ENCODE measurements at places on chromosomes 5 and 9. TPM values are rescaled to one million over a fixed set of nuclear protein-coding genes. Genes with fewer than 3 reads are reported as not detected.

Gene PCDHB7
- total RNA-seq = not detected

DNA sequence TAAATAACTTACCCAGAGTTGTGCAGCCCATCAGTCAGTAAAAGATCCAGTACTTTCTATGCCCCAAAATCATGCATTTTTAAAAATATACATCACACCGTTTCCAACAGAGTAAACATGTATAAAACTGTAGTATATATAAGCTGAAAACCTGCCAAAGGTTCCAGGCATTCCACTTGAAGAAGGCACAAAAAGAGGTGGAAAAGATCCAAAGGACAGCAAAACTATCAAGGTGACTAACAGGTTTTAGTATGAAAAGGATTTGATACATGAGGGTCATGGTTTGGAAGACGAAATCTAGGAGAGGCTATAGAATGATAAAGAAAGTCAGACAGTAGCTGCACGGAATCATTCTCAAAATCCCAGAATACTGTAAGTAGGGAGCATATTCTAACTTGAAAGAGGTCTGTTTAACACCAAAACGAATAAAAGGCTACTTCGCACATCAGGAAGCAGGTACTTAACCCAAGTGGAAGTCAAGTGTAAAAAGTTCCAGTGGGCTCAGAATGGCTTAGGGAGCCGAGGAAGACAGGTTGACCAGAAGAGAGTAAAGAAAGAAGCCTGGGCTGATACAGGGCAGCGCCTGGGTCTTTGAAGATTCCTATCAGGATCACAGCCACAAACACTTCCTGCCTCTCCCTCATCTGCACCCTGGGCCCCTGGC is 207.2 kb downstream of the ADAMTS12 start:
- no peak for DNase-seq

GRCh38 chr5:155978850-155979249 is 348.1 kb upstream of the SGCD start:
- no peak for DNase-seq

DNA sequence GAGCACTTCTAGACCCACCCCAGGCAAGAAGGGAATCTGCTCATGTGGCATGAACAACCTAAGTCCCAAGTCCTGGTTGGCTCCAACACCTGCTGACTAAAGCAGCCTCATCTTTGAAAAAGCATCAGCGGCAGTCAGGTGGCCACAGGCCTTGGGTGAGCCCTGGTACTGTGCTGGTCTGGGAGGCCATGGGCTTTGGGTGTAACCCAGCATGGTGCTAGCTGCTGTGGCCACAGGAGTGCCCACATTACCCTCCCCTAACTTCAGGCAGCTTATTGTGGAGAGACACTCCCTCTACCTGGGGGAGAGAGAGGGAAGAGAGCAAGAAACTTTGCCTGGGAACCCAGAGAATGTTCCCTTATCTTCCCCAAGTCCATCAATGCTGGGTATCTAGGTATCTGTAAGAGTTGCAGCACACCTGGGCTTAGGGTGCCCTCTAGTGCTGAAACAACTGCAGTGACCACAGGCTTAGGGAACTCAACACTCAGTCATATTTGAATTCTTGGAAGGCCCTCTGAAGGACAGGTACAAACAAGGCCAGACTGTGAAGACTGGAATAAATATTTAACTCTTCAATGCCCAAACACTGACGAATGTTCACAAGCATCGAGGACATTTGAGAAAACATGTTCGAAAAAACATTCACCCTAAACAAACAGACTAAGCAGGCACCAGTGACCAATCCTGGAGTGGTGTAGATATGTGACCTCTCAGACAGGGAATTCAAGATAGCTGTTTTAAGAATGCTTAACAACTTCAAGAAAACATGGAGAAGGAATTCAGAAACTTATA is 69.9 kb upstream of the OR2K2 start:
- no peak for DNase-seq

DNA sequence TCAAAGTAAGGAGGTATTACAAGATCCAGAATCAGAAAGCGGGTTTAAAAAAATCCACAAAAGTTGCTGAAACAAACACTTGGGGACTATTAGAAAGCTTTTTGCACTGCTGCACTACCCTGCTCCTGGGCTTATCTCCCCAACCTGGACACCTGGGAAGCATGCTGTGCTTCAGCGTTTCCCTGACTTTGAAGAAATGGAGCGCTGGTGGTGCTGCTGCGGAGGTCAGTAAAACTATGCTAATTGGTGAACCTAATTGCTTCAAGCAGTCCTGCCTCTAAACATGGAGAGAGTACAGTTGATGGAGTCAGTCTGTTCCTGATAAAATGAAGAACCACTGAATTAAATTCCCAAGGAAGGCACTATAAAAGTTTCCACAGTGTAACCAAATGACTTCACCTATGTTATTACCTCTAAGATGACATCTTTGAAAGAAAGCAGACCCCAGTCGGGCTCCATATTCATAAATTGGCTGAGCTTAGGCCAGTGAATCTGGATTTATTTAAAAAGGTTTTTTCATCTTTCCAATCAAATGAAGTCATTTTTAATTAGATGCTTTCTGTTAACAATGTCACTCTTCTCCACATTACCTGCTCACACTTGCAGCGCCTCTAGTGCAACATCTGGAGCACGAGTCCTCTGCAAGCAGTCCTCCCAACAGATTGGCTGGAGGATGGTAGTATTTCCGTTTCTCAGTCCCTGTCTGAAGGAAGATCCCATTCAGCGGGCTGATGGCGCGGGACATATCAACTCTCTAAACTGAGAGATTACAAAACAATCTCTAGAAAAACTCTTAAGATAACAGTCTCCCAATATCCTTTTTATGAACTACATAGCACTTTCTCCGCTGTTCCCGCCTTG is 11.5 kb downstream of the NR2F1-AS1 start:
- DNase-seq = no peak

Gene GLDC
- not detected for total RNA-seq

Gene PCDH12
- not detected for total RNA-seq

GRCh38 chr9:116721944-116722343 is 34.8 kb downstream of the TRIM32 start:
- DNase-seq = no peak

Gene TRIM32
- total RNA-seq = 5.0 TPM

Gene CNTNAP3B
- total RNA-seq = not detected

DNA sequence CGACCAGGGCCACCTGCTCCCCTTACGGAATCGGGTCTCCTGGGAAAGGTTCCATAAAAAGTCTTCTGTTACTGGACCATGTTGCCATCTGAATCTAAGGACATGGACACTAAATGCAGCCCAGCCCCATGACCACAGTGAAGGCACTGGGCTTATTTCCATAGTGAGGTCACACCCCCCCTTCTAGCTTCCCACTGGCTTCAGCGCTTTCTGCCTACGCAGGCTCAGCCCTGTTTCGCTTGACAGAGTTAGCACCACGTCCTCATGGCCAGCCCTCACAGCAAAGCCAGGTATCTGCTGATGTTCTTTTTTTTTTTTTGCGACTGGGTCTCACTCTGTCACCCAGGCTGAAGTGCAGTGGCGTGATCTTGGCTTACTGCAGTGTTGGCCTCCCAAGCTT is 14.1 kb downstream of the UCK1 start:
- DNase-seq = no peak

DNA sequence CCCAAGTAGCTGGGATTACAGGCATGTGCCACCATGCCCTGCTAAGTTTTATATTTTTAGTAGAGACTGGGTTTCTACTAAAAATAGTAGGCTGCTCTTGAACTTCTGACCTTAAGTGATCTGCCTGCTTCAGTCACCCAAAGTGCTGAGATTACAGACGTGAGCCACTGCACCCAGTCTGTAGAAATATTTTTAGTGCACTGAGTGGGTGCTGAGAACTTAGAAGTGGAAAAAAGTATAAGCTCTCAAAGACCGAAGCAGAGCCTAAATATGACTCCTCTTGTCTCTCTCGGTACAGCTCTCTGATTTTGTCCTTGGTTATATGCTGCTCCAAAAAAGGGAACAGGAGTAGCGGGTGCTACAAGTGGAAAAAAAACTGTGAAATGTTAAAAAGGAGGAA is 353.8 kb upstream of the IZUMO3 start:
- DNase-seq = no peak

DNA sequence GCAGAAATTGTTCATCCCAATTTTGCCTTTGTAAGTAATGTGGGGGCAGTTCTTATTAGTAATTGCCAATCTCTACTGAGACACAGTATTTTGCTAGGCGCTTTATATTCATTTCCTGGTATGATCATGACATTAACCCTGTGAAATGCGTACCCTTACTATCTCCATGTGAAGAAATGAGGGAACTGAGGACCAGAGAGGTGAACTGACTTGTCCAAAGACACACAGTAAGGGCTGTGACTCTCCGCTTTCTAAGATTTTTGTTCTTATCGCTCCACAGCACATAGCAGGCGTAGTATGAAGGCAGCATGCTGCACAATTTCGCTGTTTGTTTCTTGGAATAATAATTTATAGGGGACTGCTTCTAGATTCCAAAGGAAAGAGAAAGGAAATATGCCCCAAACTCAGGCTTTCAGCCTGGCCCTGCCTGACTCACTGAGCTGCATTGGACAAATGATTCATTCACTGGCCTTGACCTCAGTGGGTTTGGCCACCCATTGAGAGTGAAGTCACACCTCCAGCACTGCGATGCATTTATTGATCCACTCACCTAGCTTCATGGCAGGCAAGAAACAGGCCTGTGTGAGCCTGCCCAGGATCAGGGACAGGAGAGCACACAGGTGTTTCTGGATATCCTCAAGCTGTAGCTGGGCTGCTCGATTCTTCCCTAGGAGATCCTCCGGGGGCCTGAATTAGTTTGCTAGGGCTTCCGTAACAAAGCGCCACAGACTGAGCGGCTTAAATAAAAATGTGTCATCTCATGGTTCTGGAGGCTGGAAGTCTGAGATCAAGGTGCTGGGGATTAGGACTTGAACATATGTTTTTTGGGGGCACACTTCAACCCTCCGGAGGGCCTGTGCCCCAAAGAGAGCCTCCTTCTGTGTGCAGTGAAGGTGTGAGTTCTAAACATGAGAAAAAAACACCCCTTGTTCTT is 7.2 kb upstream of the DUSP1 start:
- DNase-seq = no peak

GRCh38 chr5:111580956-111581355 is 68.6 kb upstream of the STARD4 start:
- no peak for DNase-seq

GRCh38 chr9:72362118-72362531 is 2.9 kb downstream of the ZFAND5 start:
- no peak for DNase-seq

Gene DCAF12
- total RNA-seq = 4.1 TPM

GRCh38 chr9:6230037-6230780 is 14.6 kb downstream of the IL33 start:
- DNase-seq = no peak

DNA sequence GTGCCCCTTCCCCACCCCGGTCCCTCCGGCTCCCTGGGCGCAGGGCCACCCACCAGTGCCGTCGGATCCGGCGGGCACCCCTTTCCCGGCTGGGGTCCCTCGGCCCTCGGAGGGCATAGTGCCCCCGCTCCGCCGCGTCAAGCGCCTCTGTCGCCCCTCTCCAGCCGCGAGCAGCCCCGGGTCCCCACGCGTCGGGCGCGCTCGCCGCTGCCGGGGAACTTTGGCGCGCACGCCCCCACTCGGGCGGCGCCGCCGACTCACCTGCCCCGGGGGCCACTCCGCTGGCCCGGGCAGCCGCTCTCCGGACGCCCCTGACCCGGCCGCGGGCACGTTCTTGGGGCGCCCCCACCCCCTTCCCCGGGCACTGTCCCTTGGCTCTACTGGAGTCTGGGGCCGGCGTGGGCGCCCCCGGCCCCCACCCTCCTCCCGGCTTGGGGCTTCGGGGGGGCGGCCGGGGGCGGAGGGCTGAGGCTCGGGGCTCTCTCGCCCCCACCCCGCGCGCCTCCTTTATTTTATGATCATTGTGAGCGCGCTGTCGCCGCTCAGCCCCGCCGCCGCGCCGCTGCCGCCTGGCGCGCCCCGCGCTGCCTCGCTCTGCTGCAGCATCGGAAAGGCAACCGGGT is 1.1 kb upstream of the FAM78A start:
- DNase-seq = no peak

Gene ZNF484
- total RNA-seq = 18.7 TPM

Gene STX17
- 21.0 TPM for total RNA-seq

- DNase-seq = no peak
These were observed 32.9 kb downstream of the CPEB4 start for GRCh38 chr5:173920866-173921555.

DNA sequence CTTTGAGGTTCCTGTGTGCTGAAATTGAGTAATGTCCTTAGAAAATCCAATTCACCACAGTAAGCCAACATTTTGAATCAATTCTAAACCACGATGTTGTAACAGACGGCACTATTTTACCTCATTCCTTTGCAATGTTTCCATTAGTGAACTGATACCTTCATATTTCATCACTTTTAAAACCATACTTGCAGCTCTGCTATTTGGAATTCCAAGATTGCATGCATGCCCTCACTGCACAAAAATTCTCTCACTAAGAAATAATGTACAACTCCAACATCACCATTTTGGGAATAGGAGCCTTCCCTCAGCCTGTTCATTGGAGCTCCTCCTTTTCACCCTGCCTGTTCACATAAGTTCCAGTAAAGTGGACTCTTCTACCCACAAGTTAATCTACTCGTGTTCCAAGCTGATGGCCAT is 74.8 kb upstream of the TGFBR1 start:
- no peak for DNase-seq

- no peak for DNase-seq
These were observed 232.5 kb downstream of the GABRB2 start for GRCh38 chr5:161314033-161314432.

Gene PCDHGB3
- total RNA-seq = 0.22 TPM

Gene PLAC8L1
- not detected for total RNA-seq

- no peak for DNase-seq
These were observed 7.7 kb upstream of the SLC35D2 start for GRCh38 chr9:96391021-96391765.

- DNase-seq = no peak
These were observed 38.0 kb downstream of the C9orf50 start for GRCh38 chr9:129582855-129583254.

DNA sequence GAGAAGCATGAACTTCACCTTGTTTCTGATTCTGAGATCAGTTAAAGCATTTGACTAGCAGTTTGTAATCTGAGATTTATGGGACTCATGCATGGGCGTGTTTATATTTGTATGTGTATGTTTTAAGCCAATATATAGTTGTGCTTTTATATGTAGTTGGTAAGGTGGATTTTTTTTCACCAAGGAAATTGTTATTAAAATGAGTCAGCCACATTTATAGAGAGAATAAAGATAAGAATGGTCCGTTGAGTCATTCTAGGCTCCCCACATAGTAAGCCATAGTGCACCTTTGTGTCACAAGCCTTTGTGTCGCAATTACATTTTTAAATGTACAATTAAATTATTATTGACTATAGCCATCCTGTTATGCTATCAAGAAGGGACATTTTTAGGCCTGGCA is 89.0 kb downstream of the NLN start:
- no peak for DNase-seq

Gene LVRN
- total RNA-seq = not detected

Gene MYOZ3
- not detected for total RNA-seq

Gene FOXI1
- total RNA-seq = not detected

All from CD8-positive, alpha-beta T cell (primary cell).